ENCODE measurements at places on chromosomes 3 and 15. TPM values are rescaled to one million over a fixed set of nuclear protein-coding genes. Genes with fewer than 3 reads are reported as not detected.

The CHST2 gene
- 5.8 TPM for polyA plus RNA-seq

DNA sequence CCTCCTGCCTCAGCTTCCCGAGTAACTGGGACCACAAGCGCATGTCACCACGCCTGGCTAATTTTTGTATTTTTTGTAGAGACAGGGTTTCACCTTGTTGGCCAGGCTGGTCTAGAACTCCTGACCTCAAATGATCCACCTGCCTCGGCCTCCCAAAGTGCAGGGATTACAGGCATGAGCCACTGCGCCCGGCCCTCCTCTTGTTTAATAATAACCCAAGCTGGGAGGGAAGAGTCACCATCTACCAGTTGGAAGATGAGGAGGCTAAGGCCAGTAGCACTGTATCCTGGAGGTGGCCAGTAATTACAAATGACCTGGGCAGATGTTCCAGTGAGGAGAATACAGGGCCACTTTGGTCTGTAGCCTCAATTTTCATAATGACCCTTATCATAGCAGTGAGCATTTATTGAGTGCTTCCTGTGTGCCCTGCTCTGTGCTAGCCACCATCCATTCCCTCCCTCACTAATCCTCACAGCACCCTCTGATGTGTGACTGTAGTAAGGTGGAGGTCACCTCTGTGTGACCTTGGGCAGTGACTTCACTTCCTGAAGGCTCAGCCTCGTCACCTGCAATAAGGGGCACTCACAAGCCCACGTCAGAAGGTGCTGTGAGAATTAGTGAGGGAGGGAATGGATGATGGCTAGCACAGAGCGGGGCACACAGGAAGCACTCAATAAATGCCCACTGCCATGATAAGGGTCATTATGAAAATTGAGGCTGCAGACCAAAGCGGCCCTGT lies 64.2 kb downstream of the ABTB1 start:
- DNase-seq = no peak

DNA sequence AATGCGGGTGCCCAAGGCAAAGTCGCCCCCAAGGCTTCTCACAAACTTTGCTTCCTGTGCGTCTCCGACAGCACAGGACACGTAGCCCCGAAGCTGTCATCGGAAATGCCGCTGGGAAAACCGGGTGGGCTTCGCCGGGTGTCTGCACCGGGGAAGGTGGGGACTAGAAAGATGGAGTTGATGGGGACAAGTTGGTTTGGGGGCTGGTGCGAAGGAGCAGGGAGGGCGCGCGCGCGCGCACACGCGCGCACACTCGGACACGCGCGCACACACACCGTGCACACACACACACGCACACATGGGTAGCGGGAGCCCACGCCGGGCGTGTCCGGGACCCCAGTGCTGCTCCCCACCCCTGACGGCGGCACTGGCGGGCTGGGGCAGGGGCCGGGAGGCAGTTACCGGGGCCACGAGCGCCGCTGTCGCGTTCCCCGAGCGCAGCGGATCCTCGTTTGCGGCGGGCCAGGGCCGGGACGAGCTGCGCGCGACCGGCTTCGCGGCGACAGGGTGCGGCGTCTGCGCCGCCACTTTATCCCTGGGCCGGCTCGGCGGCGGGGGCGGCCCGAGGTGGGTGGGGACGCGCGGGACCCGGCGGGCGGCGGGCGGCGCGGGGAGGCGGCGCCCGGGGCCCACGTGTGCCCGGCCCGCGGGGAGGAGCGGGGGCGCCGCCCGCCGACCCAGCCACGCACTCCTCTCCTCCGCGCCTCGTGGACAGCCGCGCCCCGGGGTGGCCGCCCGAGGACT lies 539 bp upstream of the MGLL start:
- DNase-seq = peak; percentile 28

DNA sequence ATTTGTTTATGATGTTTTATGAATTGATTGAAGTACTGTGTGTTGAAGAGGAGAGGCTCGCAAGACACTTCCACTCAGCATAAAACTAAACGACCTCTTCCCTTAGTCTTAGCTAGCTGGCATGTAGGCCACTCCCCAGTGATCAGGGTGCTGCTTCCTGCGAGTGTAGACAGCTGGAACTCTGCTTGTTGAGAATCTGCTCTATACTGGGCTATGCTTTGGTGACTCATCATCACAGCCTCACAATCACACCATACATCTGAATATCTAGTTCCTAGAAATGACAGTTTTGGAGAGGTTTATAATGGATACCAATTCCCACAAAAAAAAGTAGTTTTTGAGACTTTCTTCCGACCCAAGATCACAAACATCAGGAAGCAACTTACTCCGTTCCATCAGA lies 1.5 kb upstream of the SLC24A5 start:
- no peak for DNase-seq

DNA sequence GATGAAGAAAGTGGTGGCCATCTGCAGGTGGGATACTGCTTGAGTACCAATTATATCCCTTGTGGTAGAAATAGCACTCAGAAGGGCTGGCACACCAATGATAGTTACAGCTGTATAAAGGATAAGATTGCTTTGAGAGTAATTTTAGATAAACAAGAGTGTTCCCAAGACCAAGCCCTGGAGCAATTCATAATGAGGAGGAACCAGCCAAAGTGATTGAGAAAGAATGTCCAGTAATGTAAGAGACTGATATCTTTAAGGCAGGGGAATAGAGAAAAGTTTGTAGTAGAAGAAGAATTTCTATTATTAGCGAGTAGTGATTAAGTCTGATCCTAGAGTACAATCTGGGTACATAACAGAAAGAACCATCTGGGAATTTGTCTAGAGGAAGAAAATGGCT lies 945.1 kb downstream of the OTOL1 start:
- DNase-seq = no peak
